ENCODE measurements at places on chromosomes 1 and 21.

- DNase-seq, result no peak
Measured at GRCh38 chr1:62508187-62508758, 71.4 kb downstream of the USP1 start.

DNA sequence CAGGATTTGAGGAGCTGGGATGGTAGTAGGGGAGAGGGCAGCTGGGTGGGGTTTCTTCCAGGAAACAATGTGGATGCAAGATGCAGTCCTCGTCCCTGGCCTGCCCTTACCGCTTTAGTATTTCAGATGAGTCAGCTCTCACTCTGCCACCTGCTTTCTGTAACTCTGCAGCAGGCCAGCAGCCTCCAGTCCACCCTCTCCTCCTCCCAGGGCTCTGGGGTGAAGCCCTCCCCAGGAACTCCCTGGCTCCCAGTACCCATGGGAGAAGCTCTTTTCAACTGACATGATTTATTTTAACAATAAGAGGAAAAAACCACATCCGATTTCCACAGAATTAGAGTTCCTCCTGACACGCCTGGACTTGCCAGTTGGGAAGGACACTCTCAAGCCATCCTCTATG, 39.0 kb upstream of the IL20 start:
- no peak for DNase-seq

DNA sequence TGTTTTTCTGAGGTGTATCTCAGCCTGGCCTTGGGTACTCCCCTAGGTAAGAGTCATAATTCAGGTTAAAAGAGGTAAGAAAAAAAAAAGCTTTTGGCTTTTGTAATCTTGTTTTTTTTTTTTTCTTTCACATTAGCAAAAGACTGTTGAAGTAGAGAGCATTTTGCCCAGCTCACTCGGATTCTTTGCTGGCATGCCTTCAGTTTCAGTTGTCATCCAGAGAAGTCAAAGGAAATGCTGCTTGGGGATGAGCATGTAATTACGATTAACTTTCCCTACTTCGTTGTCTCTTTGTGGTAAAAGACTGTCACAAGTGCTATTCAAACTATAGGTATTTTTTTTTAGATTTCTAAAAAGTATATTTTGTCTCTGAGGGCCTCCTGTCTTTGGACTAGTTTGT, 6.3 kb downstream of the BACH1 start:
- DNase-seq, result no peak

- DNase-seq, result no peak
Measured at GRCh38 chr1:23825762-23826522, 713 bp upstream of the HMGCL start.

DNA sequence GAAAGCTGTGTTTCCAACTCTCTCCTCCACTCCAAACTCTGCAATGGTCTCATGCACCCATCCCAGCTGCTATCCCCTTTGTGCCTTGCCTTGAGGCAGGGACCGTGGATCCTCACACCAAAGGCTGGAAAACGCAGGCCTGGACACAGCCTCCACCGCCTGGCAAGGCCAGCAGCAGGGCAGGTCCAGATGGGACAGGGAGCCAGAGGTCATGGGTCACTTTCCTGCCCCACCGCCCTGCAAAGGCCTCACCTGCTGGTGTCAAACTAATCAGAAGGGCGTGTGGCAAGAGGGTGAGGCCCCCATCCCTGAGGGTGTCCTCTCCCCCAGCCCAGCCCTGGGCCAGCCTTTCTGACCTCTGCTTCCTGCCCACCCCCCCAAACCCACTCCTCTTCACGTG, 106.3 kb downstream of the PAX7 start:
- no peak for DNase-seq

DNA sequence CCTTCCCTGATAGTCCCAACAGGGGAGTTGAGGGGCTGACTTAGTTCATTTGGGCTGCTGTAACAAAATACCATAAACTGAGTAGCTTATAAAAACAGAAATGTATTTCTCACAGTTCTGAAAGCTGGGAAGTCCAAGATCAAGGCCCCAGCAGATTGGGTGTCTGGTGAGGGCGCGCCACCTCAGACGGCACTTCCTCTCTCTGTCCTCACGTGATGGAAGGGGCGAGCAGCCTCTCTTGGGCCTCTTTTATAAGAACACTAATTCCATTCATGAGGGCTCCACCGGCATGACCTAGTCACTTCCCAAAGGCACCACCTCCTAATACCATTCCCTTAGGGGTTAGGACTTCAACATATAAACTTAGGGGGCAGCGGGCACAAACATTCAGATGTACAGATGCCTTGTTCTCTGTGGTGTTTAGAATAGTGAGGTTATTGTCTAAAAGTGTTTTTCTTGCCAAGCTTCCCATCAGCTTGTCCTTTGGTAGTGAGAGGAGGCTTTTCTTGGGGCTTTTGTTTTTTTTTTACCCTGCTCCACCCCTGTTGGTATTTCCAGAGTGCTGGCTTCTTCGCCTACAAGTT, 20.3 kb downstream of the NIPAL3 start:
- no peak for DNase-seq

- DNase-seq, result no peak
Measured at GRCh38 chr1:223248001-223248769, 105.1 kb upstream of the TLR5 start.

DNA sequence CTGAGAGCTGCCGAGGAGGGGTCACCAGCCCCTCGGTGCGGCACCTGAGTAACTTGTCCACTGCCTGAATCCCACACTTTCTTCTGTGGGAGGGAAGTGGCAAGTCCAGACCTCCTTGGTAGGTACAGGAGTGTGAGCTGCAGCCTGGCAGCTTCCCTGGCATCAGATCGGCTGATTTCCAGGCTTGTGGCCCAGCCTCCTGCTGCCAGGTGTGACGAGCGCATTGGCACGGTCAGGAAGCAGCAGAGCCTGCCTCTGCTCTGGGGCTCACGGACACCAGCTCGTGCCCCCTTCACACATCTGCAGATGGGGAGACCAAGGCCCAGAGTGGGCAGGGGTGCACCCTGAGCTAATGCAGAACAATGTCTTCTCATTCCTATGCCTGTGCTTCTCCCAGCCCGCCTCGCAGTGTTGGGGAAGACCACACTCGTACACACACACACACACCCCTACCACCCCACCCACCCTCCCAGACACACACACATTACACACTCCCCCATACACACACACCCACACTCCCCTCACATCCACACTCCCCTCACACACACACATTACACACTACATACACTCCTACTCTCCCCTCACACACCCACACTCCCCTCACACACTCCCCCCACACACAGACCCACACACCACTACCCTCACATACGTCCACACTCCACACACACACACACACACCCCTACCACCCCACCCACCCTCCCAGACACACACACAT, 33.1 kb upstream of the SELENON start:
- no peak for DNase-seq

DNA sequence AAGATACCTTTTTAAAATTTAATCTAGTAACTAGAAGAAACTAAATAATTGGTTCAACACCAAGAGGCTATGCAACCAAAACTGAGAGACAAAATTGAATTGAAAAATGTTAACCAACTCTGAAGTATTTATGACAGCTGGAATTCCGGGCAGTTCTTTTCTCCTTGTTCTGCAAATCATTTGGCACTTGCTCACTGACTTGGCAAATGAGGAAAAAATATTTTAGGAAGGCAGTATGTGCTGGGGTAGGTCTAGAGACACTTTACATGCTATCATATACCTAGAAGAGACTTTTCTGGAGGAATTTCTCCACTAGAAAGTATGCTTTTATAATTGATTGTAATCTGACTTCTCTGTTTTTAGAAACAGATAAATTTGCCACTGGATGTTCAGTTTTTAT, 22.1 kb upstream of the SH3D21 start:
- DNase-seq, result no peak

GRCh38 chr21:45011911-45012661, 62.3 kb upstream of the ADARB1 start:
- DNase-seq, result no peak

- DNase-seq, result no peak
Measured at GRCh38 chr21:18725653-18726052, 322.1 kb upstream of the TMPRSS15 start.

DNA sequence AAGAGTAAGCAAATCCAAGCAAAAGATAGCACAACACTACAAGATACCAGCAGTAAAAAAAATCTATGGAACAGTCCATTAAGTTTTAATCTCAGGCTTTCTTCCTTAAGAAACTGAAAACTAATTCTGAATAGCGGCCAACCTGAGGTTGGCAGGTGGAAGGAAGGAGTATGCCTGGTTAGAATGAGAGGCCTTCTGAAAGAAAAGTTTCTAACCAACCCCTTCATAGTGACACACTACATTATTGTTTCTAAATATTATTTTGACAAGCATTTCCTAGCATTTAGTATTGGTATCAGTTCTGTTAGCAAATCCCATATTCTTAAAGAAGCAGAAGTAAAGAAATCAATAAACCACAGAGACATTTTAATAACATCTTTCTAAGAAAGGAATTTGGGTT, 205.7 kb upstream of the PTBP2 start:
- no peak for DNase-seq

- no peak for DNase-seq
Measured at GRCh38 chr1:182235952-182236650, 155.5 kb downstream of the GLUL start.

- DNase-seq, result no peak
Measured at GRCh38 chr21:34180826-34181359, 107.5 kb downstream of the MRPS6 start.

All from stimulated activated CD4-positive, alpha-beta T cell treated with anti-CD3 and anti-CD28 coated beads, Interleukin-15, amount 100 ng/mL, for 1 hour (primary cell).